Thyroid gland (tissue), 4 donors: ENCODE measurements at places on chromosomes 13 and 19. TPM values are rescaled to one million over a fixed set of nuclear protein-coding genes. Genes with fewer than 3 reads are reported as not detected.

DNA sequence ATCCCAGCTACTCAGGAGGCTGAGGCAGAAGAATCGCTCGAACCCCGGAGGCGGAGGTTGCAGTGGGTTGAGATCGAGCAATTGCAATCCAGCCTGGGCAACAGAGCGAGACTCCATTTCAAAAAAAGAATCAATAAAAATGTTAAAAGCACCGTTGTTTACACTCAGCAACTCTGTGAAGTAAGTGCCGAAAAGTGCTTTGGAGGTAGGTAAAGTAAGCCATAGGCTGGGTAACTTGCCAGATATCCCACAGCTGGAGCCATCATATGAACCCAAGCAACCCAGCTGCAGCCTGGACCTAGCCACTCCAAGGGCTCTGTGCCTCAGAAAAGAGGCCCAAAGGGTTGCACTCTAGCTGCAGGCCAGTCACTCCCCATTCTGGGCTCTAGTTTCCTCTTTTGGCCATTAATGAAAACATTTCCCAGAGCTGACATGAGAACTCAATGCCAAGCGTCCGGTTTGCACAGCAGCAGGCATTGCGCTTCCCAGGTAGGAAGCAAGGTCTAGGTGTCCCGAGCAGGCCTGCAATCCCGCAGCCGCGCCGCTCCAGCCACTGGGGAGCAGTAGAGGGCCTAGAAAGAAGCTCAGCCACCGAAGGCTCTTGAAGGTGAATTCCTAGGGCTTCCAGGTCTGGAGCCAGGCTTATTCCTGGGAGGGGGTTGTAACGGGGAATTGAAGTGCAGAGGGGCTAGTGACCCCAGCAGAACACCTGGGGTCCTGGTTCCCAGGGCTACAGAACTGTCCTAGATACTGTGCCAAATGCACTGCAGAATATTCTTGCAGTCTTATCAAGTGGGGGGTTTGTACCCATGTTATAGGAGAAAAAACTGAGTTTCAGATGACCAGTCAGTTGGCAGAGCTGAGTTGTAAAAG lies 4.1 kb upstream of the CD79A start:
- H3K27ac ChIP-seq, result no peak overlapping the region
- peaks cover 5% of the 10 kb centered on the region for H3K4me1 ChIP-seq
- peak; percentile 75 for DNase-seq
- H3K27me3 ChIP-seq, result no peaks in the 10 kb centered on the region
- no peak overlapping the region for H3K4me3 ChIP-seq

DNA sequence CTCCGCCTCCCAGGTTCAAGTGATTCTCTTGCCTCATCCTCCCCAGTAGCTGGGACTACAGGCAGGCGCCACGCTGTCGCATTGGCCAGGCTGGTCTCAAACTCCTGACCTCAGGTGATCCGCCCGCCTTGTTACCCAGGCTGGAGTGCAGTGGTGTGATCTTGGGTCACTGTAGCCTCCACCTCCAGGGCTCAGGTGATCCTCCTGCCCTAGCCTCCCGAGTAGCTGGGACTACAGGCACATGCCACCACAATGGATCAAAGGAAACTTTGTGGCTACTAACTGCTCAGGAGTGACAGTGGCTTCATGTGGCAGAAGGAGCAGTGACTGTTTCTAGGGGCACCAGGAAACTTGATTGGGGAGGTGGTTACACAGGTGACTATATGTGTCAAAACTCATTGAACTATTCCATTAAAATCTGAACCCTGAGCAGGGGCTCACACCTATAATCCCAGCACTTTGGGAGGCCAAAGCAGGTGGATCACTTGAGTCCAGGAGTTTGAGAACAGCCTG lies 3.8 kb upstream of the LGALS7B start:
- H3K27me3 ChIP-seq, result no peaks in the 10 kb centered on the region
- H3K4me1 ChIP-seq, result no peaks in the 10 kb centered on the region
- DNase-seq, result no peak
- no peak overlapping the region for H3K4me3 ChIP-seq
- H3K36me3 ChIP-seq, result no peaks in the 10 kb centered on the region

GRCh38 chr13:41678848-41679247 lies 221.5 kb downstream of the RGCC start:
- H3K4me3 ChIP-seq, result no peak overlapping the region
- H3K27me3 ChIP-seq, result no peaks in the 10 kb centered on the region
- H3K36me3 ChIP-seq, result peaks cover 3% of the 10 kb centered on the region
- H3K4me1 ChIP-seq, result no peaks in the 10 kb centered on the region
- no peak for DNase-seq

Gene SLC25A41
- 0.33 TPM for total RNA-seq
